ENCODE measurements at places on chromosomes 2 and 18.

- no peak for DNase-seq
Measured at GRCh38 chr2:98897746-98898145, 38.3 kb downstream of the CRACDL start.

GRCh38 chr18:10850840-10851239 lies 298.5 kb downstream of the PIEZO2 start:
- DNase-seq = no peak

DNA sequence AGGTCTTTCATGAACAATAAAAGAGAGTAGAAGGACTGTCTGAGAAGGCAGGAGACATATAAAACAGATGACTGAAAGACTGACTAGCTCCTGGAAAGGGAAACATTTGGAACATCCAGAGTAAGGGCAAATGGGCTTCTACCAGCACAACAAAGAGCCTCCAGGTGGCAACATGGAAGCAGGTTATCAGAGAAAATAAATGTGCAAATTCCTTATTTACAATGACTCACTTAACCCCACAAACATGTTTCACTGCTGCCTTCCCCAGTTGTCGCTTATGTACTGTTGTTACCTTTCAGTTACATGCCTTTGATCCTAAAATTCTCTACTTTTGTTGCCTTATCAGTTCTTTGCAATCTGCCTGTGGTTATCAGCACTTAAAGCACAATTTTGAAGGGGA lies 117.0 kb downstream of the HIBCH start:
- DNase-seq = no peak

DNA sequence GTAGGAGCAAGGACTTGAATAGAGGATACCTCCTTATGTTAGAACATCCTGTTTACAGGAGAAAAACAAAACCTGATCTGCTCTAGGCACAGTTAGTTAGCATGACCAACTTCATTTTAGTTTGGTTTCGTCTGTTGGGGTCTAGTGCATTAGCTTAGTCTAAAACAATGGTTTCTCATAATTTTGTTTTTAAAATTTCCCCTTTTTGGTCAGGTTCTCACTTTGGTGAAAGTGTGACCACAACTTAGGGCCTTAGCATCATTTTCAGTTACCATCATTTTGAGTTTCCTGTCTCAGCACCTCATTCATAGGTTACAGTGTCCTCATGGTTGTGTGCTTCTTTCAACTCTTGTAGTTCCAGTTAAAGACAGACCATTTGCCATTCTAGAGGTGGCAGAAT lies 1277.0 kb upstream of the SLC39A10 start:
- DNase-seq = no peak

DNA sequence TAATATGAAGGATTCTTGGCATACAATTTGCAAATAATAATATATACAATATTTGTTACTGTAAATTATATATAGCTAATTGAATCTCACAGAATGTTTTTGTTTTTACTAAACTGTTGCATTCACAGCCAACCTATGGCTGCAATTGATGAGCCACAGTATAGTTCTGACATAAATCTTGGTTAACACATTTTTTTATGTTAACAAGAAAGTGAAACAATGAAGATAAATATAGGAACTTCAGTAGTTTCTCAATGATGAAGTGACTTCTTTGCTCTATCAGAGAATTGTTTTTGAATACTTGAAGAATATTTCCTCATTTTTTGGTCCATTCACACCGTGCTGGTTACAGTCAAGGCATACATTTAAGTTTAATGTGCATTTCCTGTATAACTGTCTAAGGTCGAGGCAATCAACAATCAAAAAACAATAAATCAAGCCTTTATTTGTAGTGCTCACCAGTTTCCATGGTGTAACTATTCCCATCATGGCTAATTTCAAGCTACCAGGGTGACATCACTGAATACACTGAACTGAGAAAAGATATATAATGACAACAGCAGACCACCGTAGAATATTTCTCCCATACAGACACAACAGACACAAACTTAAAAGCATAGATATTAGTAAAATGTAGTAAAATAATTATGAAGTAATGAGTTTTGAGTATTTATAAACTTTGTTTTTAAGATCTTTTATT lies 12.9 kb upstream of the ETAA1 start:
- DNase-seq = no peak

- DNase-seq = peak; percentile 93
Measured at GRCh38 chr2:6917071-6917760, at the start of gene RNF144A. RNF144A (plus strand) TSS chr2:6917412; CDS start chr2:6996927, 79,515 bp downstream.

GRCh38 chr2:227717687-227718567 lies at the start of gene SLC19A3:
SLC19A3 (minus strand) TSS chr2:227718028; CDS start chr2:227702318, 15,710 bp downstream.
- DNase-seq = no peak

DNA sequence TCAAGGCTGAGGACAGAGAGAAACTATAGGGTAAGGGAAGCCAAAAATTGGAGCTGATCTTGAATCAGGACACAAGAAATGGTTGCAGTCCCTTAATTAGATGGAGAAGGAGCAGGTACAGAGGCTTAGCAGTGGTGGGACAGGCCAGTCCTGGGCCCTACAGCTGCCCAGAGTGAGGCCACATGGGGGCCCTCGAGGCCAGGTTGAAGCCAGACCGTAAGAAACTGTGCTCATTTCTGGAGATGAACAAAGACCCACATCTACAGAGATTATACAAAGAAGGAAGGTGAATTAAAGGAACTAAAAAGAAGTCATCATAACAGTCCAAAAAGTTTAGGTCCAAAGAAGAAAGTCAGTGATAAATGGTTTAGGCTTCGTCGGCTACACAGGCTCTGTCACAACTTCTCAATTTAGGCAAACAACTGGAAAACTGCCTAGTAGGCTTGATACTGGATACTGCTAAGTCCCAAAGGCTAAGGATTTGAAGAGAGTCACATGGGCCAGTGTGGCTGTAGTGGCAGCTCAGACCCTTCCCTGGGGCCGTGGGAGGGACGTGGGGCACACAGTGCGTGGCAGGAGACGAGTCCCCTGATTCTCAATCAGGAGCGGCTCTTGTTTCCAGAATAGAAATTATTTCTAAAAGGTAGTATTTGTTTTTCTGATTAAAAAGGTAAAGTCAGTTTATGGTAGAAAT lies 50.4 kb upstream of the CNGA3 start:
- DNase-seq = no peak

DNA sequence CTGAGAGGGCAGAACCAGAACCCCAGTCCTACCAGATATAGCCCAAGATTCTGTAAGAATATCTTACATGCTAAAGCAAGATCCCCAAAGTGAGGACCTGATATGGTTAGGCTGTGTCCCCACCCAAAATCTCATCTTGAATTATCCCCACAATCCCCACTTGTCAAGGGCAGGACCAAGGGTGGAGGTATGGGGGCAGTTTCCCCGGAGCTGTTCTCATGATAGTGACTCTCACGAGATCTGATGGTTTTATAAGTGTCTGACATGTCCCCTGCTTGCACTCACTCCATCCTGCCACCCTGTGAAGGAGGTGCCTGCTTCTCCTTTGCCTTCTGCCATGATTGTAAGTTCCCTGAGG lies 19.9 kb downstream of the TTC32 start:
- no peak for DNase-seq

DNA sequence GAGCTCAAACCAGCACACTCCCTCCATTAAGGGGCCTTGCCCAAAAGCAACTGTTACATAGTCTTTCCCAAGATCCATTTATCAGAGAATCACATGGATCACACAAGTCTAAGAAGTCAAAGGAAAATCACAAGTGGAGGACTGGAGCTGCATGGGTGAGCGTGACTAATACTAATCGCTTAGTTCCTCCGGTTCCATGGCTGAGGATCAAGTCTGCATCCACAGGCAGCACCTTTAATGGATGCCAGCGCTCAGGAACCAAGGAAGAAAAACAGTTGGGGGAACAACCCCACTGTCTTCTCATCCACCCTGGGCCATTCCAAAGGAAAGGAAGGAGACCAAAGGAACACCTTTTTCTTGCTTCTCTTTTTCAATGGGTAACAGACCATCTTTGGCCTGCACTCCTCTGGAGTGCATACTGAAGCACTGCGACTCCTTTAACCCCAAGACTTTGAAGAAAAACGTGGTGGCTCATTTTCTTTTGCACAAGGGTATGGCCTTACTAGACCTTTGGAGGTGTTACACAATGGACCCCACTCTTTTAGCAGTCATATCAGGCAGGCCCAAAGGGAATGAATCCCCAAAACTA lies 9.2 kb upstream of the WDR33 start:
- DNase-seq = no peak

DNA sequence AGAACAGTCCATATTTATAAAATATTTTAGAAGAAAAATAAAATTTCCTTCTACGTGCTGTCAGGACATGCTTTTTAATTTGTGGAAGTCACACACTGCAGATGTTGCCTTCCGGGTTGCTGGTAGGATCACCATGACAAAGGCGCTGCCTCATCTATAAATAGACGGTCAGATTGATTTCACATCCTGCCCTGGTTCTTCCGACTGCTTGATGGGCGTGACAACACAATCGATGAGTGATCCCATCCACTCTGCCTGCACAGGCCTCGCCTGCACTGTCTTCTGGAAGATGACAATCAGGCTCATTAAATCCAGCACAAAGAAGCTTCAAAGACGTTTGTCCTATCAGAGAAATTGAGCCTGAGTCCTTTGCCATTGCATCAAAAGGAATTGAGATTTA lies 318.9 kb upstream of the TRIB2 start:
- DNase-seq = no peak

DNA sequence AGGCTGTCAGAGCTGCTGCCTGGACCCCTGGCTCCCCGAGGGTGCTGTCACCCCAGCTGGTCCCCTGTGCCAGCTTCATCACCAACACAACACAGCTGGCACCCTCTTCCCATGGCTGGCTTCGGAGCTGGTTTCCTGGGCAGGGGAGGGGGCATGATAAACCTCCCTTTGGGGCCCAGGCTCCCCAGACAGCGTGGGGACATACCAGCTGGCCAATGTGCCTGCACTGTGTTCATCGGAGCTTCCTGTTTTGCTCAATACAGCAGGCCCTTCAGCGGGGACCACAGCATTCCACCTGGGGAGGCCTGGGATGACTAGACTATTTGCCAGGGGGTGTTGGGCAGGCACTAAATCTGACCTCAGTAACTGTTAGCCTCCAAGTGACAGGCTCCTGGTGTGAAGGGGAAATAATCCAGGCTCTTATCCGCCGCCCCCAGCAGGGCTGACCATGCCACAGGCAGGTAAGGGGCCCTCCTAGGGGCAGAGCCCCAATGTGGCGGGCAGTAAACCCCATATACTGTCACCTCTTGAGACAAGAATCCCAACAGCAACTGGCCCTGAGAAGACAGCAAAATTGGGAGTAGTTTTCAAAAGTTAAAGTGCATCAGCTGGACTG lies 44.6 kb downstream of the EMX1 start:
- no peak for DNase-seq

DNA sequence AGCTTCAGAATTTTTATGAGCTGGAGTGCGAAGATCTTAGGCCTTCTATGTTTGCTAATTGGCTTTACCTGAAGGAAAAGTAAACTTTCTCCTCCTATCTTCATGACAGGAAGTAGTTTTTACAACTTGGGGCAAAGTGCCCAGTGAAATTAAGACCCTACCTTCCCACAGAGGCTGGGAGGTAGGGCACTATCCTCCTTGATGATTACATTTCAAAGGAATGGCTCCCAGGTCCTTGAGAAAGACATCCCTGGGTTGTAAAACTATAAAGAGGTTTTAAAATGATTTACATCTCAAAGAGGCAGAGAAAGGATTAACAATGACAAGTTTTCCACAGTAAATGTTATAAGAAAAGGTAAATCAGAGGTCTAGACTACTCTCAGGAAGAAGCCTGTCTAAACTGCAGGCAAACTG lies 155.8 kb downstream of the CDH7 start:
- no peak for DNase-seq

DNA sequence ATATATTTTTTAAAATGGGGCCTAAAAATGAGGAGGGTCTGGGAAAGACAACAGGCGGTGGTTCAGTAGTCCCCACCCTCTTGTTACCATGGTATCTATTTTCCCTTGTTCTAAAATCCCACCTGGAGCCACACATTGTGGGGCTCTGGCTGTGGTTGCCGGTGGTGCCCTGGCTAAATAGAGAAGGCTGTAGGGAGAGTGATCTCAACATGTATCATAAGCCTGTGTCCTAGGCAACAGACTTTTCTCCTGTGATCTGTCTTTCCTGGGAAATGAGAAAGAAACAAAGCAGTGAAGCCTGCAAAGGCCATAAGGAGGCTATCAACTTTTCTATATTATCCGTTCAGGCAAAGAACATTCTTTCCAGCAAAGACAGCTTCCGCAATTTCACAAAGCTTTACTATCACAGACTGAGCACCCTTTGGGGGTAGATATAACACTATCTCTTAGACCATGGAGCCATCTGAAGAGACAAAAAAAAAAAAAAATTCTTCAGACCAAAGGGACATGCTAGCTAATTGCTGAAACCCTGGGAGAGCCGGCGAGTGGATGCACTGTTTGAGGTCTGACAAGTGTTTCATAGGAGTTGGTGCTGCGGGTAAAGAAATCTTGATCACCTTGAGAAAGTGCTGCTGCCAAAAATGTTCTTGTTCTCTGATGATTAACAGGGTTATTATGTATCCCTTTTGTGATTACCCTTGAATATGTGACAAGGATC lies 879.2 kb upstream of the DDX18 start:
- DNase-seq = no peak

- DNase-seq = no peak
Measured at GRCh38 chr2:64203131-64203857, 59.1 kb upstream of the PELI1 start.

GRCh38 chr2:190663839-190664238 lies 15.0 kb downstream of the NAB1 start:
- DNase-seq = no peak

DNA sequence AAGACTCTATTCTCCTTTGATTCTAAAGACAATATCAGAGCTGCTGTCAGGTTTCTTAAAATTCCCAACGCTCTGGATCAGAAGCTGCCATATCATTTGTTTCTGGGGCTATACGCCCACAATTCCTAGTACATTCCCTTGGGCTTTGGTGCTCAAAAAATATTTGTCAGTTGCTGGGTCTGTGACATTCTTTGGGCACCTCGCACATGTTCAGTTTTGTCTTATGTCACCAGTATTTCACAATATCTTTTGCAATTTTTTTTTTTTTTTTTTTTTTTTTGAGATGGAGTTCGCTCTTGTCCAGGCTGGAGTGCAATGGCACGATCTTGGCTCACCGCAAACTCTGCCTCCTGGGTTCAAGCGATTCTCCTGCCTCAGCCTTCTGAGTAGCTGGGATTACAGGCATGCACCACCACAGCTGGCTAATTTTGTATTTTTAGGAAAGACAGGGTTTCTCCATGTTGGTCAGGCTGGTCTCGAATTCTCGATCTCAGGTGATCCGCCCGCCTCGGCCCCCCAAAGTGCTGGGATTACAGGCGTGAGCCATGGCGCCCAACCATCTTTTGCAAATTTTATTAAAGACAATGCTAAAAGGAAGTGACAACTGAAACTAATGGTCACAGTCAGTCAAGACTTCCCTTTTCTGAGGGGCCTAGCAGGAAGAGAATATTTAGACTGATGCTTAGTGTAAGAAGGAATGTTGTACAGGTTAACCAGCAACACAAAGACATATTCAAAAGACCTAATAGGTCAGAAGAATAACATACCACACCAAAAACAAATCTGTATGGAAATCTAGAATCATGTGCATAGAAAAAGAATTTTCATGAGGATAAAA lies 6.8 kb downstream of the ZNF397 start:
- no peak for DNase-seq

GRCh38 chr18:33755391-33755790 lies 177.4 kb downstream of the ASXL3 start:
- no peak for DNase-seq
